KBM-7 (cell line): ENCODE measurements at places on chromosomes 6 and 20.

DNA sequence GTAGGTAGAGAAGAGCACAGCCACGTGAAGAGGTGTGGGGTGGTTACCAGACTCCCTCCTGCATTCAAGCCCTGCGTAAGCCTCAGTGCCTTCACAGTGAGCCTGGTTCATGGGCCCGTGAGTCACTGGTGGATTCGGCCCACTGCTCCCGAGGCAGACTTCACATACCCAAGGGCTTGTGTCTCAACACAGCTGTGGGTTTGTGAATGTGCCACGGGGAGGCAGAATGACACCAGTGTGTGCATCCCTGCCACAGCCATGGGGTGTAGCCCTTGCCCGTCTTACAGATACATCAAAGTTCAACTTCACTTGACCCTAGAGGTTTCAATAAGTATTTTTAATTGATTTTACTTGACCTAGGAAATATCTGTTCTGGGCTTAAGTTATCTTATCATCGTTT lies 108.5 kb downstream of the MAP3K4 start:
- DNase-seq: no peak

- DNase-seq: no peak
These were observed 320.1 kb upstream of the PRND start for GRCh38 chr20:4401601-4402000.

DNA sequence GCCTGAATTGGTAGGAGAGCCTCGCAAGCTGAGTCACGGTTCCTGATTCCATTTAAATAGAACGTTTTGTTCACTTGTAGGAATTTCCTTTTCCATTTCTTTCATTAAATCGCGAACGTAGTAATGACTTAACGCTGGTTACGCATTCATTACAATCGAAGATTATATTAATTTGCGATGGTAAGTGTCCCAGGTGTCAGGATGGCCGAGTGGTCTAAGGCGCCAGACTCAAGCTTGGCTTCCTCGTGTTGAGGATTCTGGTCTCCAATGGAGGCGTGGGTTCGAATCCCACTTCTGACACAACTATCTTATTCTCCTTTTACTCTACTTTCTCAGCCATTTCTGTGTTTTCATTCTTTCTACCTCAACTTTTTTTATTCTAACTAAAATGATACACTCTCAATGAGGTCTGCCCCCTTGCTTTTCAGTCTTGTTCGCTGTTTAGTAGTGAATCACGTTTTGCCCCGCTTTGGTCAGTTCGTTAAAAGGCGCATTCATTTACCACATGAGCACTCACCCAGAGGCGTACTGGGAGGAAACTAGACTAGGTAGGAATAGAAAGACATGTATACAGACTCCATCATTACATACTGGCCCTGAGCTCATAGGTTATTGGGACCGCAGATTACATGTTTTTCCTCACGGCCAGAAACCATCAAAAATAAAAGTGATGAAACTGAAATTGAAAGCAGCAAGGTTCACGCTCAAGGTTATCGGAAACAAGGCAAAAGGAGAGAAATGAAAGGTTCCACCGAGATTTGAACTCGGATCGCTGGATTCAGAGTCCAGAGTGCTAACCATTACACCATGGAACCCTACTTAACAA lies 17.3 kb upstream of the TRIM27 start:
- peak; percentile 96 for DNase-seq

DNA sequence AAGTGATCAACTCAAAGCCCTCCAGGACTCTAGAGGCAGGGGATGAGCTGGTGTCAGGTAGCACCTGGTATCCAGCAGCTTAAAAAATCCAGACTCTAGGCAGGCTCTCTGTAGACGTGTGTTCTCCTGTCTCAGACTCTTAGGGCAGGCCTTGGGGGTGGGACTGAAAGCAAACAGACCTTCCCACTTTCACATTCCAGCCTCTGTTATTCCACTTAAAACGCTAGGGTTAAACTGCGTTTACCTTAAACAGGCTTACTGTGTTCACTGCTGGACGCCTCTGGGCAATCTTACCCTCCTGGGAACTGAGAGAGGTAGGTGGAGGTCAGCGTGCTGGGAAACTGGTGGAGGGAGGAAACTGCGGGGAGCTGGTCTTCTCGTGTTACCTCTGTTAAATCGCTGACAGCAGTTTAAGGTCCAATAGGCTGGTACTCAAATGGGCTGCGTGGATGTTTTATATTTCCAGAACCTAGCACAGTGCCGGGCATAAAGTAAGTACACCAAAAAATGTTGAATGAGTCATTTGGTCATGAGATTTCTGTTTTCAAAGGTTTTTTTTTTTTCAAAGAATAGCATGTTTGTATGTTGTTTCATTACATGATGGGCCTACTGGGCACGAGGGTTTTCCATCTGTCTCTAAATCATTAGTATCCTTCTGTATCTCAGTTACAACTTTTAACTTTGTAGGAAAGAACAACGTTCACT lies at the start of gene GCNT2:
GCNT2 (plus strand) TSS at position 248 of the 705 bp plus-strand sequence. CDS start 7,561 bp downstream, outside the sequence.
- DNase-seq: peak; percentile 56

DNA sequence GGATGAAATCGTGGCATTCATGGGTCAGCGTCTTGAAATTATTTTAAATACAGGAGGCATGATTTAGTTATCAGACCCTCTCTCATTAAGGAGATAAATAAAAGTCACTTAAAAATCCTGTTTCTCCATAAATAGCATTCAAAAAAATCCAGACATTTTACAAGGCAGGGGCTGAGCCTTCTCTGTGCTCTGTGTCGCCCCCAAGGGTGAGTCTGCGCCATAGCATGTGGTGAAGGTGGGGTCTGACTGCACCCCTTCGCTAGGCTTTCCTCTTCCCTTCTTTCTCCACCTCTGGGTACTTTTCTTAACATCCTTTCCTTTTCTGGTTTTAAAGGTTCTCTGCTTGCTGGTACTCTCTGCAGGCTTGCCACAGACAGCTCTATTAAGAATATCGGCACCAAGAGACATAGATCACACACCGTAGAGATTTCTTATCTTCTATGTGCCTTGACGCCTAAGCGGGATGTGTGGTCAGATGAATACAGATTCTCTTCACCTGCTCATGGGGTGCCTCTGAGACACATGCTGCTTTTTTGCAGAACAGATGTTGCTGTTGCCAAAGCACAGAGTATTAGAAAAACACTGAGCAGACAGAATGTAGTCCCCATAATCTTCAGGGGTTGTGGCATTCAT lies 20.1 kb upstream of the FAM209A start:
- DNase-seq: peak; percentile 16

- no peak for DNase-seq
These were observed 13.5 kb downstream of the MBOAT1 start for GRCh38 chr6:20198775-20199174.
